Fibroblast of mammary gland (primary cell): ENCODE measurements at places on chromosomes 3 and 15.

DNA sequence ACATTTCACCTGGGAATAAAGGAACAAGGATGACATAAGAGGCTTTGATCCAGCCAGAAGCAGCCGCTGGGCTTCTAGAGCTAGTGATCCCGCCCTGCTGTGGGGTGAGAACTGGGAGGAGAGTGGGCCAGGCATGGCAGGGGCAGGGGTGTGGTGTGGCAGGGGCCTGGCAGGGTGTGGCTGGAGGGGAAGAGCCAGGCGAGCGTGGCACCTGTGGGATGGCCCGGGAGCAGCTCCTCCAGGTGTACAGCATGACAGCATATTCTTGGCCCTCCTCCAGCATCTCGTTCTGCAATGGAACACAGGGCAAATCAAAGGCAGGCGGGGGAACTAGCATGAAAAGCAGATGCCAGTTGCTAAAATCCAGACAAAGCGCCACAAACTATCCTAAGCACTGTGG is 35.5 kb downstream of the CYFIP1 start:
- no peak for DNase-seq

- DNase-seq = peak; percentile 71
Observed at GRCh38 chr3:129383292-129383860, 45.1 kb downstream of the EFCAB12 start.

DNA sequence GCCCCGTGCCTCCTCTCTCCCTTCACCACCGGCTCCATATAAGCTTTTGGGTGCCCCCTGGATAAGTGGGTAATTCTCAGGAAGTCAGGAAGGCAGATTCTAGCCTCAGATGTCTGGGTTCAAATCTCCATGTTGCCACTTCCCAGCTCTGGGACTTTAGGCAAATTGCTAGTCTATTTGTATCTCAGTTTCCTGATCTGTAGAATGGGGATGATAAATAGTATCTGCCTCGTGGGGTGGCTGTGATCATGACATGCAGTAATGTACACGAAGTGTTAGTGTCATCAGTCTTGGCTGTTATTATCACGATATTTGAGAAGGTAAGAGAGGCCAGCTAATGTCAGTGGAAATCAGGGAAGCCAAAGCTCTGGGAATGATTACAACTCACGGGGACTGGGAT is 43.3 kb downstream of the MUC4 start:
- no peak for DNase-seq

- DNase-seq = peak; percentile 53
Observed at GRCh38 chr3:55482496-55483195, 4.5 kb downstream of the WNT5A start.

DNA sequence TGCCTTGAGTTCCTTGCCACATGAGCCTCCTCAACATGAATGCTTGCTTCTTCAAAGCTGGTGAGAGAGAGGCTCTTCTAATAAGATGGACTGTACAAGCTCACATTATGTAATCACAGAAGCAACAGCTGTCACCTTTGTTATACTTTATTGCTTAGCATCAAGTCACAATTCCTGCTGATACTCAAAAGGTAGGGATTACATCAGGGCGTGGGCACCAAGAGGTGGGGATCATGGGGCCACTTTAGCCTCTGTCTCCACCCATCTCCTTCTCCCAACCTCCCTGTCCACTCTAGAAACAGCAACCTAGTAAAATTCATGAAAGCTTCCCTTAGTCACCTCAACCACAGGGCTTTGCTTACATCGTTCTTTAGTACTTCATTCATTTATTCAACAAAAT is 95.9 kb downstream of the FAM43A start:
- no peak for DNase-seq

DNA sequence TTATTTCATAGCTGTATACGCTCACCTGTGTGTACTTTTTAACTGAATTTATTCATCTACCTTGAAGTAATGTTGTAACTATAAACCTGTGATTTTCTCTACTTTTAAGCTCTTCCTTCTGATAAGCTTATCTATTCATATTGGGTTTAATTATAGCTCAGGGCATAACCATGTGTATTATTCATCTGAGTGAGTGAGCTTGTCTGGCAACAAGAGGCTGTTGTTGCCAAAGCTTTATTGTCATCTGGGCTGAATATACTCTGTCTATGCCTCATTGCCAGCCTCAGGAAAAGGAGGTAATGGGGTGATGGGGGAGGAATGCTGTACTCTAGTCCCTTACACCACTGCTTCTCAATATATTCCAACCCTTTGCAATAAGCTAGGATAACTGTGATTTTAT is 292.4 kb downstream of the UBE2E2 start:
- peak; percentile 60 for DNase-seq

DNA sequence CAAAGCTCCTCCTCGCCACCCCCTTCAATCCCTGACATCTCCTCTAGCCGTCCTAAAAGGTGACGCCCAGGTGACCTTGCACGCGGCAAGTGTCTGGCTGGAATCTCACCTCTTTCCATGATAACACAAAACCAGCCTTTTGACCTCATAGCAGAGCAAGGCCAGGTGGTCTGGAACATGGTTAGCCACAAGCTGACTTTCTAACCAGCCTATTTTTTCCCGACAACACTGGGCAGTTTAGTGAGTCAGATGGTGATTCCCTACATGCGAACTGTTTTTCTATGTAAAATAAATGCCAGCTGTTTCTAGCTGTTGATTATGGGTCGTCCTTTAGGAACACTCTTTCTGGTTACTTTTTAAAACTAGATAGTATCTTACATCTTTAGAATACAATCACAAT is 243.0 kb downstream of the CD47 start:
- no peak for DNase-seq

DNA sequence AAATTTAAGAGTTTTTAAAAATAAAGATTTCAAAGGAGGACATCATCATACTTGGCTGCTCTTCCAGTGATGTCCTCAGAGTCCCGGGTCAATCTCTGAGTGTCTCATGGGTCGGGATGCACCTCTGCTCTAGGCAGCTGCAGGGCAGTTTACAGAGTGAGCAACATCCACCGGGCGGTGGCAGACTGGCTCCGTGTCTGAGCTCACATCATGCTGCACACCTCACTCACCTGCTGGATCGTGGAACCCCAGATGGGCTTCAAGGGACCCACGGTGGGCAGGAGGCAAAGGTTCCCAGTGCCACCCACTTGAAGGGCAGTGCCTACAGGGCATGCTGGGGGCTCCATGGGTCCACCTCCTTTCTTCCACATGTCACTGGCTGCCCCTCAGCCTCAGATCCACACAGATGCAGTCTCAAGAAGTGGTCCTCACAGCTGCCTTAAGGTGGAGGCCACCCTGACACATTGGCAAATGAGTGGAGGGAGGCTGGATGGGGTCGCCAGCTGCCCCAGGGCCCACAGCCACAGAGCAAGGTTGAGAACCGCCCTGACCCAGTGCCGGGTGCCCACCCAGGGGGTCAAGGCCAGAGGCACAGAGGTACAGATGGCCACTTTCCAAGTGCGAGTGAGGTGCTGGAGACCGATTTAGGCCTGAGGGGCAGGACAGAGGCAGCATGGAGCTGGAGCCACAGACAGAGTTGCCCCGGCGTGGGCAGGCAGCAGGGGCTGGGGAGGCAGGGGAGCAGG is 25.2 kb downstream of the CYFIP1 start:
- no peak for DNase-seq

DNA sequence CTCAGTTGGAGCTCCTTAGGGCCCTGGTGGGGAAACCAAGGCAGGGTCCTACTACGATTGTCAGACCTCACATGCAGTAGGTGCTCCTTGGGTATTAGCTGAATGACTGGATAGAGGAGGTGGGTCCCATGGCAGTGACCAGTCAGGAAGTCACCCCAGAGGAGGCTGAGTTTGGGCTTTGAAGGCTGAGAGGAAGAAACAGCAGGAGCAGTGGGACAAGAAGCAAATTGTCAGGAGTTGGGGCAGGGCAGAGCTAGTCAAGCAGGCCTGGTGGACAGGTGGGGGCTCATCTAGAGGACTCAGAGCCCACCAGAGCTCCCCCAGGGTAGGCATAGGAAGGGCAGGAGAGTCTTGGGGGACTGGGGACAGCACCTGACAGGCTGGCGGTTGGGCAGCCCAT is 3.1 kb downstream of the NBEAL2 start:
- DNase-seq = no peak

GRCh38 chr15:38441130-38441519 is 12.8 kb upstream of the FAM98B start:
- no peak for DNase-seq

DNA sequence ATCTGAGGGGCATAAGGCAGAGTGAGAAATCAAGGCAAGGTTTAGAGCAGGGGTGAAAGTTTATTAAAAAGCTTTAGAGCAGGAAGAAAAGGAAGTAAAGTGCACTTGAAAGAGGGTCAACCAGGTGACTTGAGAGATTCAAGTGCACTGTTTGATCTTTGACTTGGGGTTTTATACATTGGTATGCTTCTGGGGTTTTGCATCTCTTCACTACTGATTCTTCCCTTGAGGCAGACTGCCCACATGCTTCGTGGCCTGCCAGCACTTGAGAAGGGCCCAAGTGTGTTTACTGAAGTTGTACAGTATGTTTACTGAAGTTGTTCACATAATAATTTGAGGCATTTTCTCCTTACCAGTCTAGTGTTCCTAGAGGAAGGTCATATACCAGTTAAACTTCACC is 367.0 kb upstream of the UBE2E2 start:
- DNase-seq = no peak

GRCh38 chr3:131033480-131034080 is 6.9 kb downstream of the NEK11 start:
- peak; percentile 64 for DNase-seq

- no peak for DNase-seq
Observed at GRCh38 chr3:186909078-186909853, 21.1 kb upstream of the ST6GAL1 start.

DNA sequence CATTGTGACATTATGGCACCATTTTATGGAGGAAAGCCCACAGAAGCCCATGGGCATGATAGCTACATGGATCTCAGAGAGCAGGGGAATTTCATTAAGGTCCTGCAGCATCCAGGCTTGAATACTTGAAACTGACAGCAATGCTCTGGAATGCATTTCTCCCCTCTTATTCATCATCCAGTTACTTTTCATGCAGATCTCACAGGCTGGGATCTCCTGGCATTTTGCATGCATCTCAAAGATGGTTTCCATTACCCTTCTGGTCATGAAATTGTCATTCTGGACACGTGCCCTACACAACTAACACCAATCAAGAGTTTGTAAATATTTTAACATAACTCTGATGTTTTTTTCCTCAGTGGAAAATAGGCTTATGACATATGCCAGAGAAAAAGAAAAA is 32.4 kb downstream of the VGLL3 start:
- DNase-seq = peak; percentile 75

- DNase-seq = peak; percentile 28
Observed at GRCh38 chr3:120688121-120688520, 6.1 kb upstream of the HGD start.

GRCh38 chr3:71521021-71521352 is 62.5 kb downstream of the FOXP1 start:
- DNase-seq = no peak

DNA sequence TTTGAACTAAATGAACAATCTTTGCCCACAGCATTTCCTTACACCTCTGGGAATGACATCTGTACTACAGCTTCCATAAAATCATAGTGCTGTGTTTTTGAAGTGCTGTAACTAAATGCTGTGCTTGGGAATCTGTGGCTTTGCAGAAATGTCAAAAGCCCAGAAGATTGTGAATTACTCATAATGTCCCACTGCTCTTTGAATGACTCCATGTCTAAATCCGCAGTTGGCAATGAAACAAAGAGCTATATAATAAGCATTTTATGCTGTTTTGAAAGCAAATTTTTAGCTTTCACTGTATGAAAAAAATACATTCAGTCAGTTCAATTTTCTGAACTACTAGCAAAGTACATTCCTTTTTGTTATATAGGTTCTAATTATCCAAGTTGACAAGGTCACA is 88.6 kb upstream of the ADAMTS17 start:
- no peak for DNase-seq

GRCh38 chr15:94286583-94286982 is 55.2 kb downstream of the MCTP2 start:
- no peak for DNase-seq

GRCh38 chr3:147699175-147699838 is 290.1 kb downstream of the ZIC1 start:
- peak; percentile 88 for DNase-seq

- DNase-seq = peak; percentile 74
Observed at GRCh38 chr3:116135457-116136085, 309.7 kb downstream of the LSAMP start.

DNA sequence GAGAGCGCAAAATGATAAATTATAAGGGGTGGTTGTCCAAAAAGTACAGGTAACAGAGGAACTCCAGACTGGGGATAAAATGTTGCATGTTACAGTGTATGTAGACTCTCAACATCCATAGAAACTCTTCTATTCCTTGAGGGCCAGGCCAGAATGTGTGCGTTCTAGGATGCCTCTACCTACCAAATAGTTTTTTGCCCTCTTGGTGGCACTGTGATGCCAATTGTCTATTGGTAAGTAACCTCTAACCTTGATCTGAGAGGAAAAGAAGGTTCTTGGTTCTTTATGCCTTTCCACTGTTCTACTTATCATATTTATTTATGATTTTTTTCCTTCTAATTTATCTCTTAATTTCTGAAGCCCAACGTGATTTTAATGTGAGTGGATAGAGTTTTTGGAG is 424.6 kb downstream of the GRM7 start:
- peak; percentile 1 for DNase-seq

GRCh38 chr3:78455166-78455565 is 1312.6 kb downstream of the ROBO1 start:
- DNase-seq = no peak

DNA sequence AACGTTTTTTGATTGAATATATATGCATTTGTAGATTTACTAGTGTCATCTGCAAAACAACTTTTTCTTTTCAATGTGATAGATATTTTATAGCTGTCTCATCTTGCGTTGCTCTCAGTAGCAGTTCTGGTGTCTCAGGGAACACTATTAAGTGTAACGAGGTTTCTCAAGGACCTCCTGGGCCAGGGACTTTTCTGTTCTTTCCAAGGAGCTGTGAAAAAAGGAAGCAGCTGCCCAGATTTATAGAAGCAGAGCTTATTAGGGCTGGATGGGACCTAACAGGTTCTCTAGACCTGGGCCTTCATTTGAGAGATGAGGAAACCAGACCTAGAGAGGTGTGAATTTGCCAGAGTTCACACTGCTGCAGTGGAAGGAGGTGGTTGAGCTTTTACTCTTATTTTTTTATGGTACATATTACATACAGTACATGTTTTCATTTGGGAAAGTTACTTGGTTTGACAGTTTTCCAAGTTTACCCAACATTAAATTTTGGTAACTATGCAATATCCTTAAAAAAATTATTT is 16.1 kb downstream of the MAP2K1 start:
- no peak for DNase-seq

- DNase-seq = peak; percentile 12
Observed at GRCh38 chr3:38528457-38528856, 32.3 kb downstream of the EXOG start.

DNA sequence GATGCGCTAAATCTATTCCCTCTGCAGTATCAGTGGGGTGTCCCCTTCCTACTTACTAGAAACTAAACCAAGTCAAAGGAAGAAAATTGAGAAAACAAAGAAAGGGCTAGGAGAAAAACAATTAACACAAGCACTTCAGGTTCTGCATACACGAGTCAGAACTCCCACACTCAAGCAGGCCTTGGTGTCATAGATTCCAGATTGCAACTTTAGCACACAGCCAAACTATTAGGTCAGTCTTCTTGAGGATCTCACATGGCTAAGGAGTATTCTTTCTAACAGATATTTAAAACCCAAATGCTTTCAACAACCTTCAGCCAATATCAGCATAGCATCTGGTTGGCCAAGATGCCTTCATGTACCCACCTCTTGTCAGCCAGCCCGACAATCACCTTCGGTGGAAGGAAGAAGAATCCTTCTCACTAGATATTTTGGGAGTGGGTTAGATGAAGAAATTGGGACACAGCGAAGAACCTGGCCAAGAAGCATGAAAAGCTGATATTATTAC is 340.0 kb downstream of the VPS13C start:
- DNase-seq = peak; percentile 41
